ENCODE measurements at places on chromosomes 11 and 22.

DNA sequence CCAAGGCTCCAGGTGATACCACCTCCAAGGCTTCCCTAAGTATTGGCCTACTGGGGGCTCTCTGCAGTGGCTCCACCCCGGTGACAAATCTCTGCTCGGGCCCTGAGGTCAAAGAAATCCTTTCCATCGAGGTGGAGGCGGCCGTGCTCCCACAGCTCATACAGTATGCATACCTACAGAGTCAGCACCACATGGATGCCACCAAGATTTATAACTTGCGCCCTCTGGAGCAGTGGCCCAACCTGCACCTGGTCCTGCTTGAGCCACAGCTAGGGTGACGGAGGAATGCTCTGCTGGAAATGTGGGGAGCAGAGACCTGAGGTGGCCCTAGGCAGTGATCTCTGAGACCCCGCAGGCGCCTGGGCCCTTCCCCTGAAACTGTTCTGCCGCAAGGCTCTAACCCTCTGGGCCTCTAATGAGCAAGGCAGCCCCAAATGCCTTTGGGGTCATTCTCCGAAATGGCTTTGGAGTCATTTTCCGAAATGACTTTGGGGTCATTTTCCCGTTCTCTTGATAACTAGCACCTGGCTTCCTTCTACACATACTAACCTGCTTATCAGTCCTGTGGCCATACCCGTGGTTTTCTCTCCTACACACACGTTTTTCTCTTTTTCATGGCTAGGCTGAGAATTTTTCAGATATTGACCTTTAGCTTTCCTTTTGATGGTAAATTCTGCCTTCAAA, 33.9 kb downstream of the TMEM45B start:
- DNase-seq = no peak

- DNase-seq = no peak
These were observed 1.9 kb upstream of the BCL9L start for GRCh38 chr11:118927554-118928100.

DNA sequence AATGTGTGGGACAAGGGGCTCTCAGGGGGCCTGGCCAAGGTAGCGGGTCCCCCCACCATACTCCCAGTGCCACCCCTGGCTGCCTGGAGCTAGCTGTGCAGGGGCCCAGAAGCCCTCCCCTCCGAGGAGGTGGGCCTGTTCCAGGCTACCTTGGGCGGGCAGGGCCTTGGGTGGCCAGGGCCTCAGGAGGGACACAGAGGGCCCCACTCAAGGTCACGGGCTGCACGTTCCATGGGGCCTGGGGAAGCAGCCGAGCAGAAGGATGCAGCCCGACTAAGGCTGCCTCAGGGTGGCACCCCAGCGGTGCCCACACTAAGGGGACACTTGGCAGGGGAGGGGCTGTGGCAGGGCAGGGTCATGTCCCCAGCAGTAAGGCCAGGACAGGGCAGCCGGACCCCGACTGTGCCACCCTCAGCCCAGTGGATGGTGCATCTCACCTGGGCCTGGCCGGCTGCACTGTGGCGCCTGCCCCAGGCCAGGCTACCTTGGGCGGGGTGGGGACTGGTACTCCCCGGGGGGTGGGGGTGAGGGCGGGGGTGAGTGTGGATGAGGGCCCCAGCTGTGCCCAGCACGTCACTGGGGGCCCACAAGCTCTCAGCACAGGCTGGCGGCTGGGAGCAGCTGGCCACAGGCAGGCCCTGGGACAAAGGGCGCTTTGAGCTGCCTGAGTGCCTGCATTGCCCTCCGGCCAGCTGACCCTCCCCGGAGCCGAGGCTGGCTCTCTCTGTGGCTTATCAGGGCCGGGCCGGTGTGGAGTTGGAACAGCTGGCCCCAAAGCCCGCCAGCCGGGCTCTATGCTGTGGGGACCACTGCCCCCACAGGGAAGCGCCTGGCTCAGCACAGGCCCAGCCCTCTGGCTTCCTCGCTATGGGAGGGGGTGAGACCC, 117.1 kb downstream of the KCNQ1 start:
- DNase-seq = no peak

GRCh38 chr11:120835601-120836228, 188.2 kb upstream of the TBCEL start:
- no peak for DNase-seq

DNA sequence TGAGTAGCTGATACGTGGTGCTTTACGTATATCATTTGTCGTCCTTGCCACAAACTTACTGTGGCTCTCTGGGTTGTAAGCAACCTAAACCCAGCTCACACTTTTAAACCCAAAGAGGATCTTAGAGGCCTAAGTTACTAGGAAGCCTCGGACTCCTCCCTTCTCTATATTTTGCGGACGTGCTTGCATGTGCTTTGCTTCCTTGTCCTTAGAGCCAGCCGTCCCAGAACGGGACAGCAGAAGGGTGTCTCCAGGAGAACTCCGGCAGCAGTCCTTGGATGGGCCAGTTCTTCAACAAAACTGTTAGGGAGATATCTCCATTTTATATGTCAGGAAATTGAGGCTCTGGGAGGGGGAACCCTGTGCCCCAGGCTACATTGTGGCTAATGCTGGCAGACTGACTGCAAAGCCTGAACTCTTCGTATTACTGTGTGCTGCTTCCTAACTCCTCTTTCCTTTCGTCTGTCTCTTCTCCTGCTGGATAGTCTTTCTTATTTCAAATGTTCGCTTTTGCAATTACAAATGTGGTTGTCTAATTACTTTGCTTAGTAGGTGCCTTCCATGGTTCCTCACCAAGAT, 33.8 kb downstream of the TNRC6B start:
- no peak for DNase-seq

DNA sequence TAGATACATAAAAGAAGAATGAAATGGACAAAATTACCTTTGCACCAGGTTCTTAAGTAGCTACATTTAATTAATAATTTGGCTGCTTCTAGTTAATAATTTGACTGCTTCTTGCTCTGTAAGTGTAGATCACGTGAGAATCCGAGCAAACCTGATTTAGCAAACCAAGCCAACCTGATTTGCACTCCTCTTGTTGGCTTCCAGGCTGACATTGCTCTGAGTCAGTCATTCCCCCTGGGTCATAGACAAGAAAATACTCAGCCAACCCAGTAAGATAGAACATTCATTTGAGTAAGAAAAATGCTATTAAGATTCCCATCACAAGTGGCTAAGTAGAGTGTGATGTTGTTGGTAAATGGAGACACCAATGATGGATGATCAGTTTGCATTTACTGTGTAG, 304.1 kb downstream of the C11orf87 start:
- no peak for DNase-seq

Data from stimulated activated CD8-positive, alpha-beta memory T cell treated with anti-CD3 and anti-CD28 coated beads, Interleukin-4, amount 100 ng/mL, for 4 hours (primary cell).